ENCODE measurements at places on chromosomes 4 and X. TPM values are rescaled to one million over a fixed set of nuclear protein-coding genes. Genes with fewer than 3 reads are reported as not detected.

DNA sequence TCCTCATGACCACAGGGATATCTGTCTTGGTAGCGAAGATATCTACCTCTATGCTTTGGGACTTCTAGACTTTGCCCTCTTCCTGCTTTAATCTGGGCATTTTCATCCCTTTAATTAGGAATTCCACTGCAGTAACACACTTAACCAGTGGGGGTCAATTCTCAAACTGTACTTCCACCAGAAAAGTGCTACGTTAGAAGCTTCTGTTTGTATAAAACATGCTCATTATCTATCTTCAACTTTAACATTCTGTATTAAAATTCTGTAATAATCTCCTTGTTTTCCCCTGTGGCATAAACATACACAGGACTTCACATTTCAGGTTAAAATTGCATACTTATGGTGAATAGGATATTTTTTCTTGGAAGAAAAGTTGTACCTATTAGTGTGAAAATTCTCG is 105.6 kb downstream of the AMMECR1 start:
- DNase-seq: no peak

DNA sequence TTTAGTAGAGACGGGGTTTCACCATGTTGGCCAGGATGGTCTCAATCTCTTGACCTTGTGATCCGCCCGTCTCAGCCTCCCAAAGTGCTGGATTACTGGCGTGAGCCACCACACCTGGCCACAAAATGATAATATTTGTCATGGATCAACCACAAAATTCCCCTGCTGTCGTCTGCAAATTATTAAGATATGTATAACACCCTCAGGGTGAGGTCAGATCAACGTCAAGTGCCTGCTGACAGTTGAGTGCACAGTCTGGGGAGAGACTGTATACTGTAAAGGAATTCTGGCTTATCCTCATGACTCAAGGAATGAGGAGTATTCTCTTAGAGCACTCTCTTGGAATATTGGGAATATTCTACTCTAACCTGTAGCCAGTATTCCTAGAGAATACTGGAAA is 11.2 kb downstream of the EPGN start:
- DNase-seq: no peak

DNA sequence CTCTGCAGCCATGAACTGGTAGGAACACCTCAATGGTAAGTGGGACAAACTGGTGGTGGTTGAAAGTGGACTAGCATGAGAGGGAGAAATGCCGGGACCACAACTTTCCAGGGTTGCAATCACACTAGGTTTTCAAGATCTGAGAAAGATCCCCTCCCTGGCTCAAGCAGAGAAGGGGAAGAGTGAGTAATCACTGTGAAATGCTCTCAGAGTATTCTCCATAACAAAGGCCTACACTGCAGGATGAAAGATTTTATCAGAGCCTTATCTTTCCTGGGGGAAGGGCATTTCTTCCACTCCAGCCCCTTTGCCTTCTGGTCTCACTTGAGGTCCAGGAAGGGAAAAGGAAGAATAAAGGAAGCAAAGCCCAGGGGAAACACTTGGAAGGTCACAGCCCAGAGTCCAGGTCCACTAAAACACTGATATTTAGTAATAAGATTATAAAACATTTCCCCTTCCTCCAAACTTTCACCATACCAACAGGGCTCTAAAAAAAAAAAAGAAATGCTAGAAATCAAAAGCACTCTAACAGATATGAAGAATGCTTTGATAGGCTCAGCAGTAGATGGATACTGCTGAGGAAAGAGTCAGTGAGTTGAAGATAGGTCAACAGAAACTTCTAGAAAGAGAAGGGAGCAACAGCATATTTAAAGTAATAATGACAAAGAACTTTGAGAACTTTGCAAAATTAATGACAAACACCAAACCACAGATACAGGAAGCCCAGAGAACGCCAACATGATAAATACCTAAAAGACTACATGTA is 95.9 kb downstream of the WDFY3 start:
- no peak for DNase-seq

GRCh38 chrX:118773782-118774181 is 46.4 kb downstream of the IL13RA1 start:
- no peak for DNase-seq

- DNase-seq: no peak
These were observed 49.8 kb downstream of the WDR19 start for GRCh38 chr4:39232100-39232499.

DNA sequence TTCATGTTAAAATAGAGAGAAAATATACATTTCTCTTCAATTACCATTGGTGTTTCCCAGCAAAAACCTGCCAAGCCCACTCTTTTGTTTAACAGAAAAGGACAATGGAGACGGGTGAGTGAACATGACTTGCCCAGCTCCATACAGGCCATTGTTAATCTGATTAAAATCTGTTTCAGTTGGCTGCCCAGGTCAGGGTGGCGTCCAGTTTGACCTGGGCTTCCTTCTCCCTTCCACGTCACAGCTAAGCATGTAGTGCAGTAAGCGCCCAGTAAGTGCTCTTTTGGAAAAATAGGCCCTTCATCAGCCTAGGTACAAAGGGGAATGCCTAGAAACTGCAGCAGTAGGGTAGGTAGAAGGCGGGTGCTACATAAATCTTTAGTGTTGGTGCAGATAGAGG is 1.5 kb upstream of the PORCN start:
- DNase-seq: no peak

DNA sequence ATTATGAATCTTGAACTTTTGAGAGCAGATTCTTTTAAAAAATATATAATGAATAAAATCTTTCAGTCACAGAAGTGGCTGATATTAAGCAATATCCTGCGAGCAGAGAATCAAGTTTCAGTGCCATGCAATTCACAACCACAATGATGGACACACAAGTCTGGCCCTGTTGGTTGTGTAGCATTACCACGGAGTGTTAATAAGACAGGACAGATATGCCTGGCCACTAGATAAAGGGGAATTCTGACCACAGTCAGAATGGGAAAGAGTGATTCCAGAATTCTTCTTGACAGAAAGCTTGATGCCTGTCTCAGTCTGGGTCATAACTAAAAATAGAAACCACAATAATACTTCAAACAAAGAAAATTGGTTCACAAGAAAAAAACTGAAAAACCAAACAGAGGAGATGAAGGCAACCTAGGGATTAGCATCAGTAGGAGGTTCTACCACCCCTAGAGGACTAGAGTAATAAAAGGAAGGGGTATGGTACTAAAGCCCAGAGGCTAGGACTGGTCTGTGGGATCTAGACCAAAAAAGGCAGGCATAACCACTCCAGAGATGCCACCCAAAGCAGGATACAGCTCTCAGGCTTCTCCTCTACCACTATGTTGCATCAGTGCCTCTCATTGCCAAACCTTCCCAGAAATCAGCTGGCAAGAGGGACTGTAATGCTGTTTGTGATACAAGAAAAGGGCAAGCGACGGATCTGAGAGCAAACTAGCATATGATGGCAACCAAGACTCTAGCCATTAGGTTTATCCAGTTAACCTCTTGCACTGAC is 59.0 kb downstream of the RNF150 start:
- DNase-seq: no peak

Gene FHDC1
- 3.3 TPM for total RNA-seq

Gene BLTP1
- total RNA-seq: 234 TPM

Gene AGA
- total RNA-seq: 11.7 TPM

Gene TNIP3
- 0.47 TPM for total RNA-seq

Gene MAGEA8
- not detected for total RNA-seq

All from occipital lobe (tissue), 3 donors.